Bronchus fibroblast of lung (primary cell): ENCODE measurements at places on chromosomes 7 and 10. TPM values are rescaled to one million over a fixed set of nuclear protein-coding genes. Genes with fewer than 3 reads are reported as not detected.

Gene FAM24B
- 2.0 and 4.5 TPM in 2 replicates for total RNA-seq

Gene DNAJC30
- 5.2 and 6.2 TPM in 2 replicates for total RNA-seq

Gene SPDYE2
- total RNA-seq: not detected in 2 replicates

Gene PRPS1L1
- total RNA-seq: not detected in 2 replicates

Gene SPDYE1
- total RNA-seq: not detected in 2 replicates

Gene PDK4
- total RNA-seq: 0.45 and 2.0 TPM in 2 replicates

Gene HMX2
- total RNA-seq: not detected in 2 replicates

Gene GPR26
- not detected in 2 replicates for total RNA-seq

Gene SH2B2
- total RNA-seq: 2.5 TPM in 2 replicates

Gene DOCK4
- total RNA-seq: 5.9 and 7.4 TPM in 2 replicates

Gene PON1
- not detected in 2 replicates for total RNA-seq

Gene DOCK1
- 21.0 and 21.7 TPM in 2 replicates for total RNA-seq

Gene IDI1
- total RNA-seq: 212 and 247 TPM in 2 replicates

Gene FKBP9
- total RNA-seq: 122 and 127 TPM in 2 replicates

Gene MKRN1
- 38.4 and 38.7 TPM in 2 replicates for total RNA-seq

Gene GRM3
- not detected in 2 replicates for total RNA-seq

Gene GRID2IP
- 0.15 and 0.17 TPM in 2 replicates for total RNA-seq

Gene IFIT1B
- not detected in 2 replicates for total RNA-seq

Gene COL17A1
- under 0.01 and 0.15 TPM in 2 replicates for total RNA-seq

Gene PTPN20
- 0.34 and 0.45 TPM in 2 replicates for total RNA-seq

Gene TET1
- 1.8 and 2.0 TPM in 2 replicates for total RNA-seq

Gene SND1
- total RNA-seq: 158 and 173 TPM in 2 replicates

Gene GPR15LG
- total RNA-seq: not detected in 2 replicates

Gene CBLL1
- total RNA-seq: 12.0 and 12.9 TPM in 2 replicates

Gene STK31
- total RNA-seq: not detected in 2 replicates

Gene CTNNA3
- total RNA-seq: not detected in 2 replicates

Gene FOXI2
- total RNA-seq: not detected in 2 replicates

Gene PON3
- total RNA-seq: not detected in 2 replicates

Gene MBL2
- not detected in 2 replicates for total RNA-seq

Gene HNRNPF
- total RNA-seq: 245 and 266 TPM in 2 replicates

Gene CFAP70
- total RNA-seq: under 0.01 and 0.34 TPM in 2 replicates

Gene ACHE
- 0.34 TPM in 1 of 2 replicates, not detected in the other for total RNA-seq
